Activated CD4-positive, alpha-beta T cell treated with anti-CD3 and anti-CD28 coated beads, Interleukin-2, amount 10 ng/mL, durations not matched to agents 24 days and 14 days (primary cell): ENCODE measurements at places on chromosomes 3 and 15. TPM values are rescaled to one million over a fixed set of nuclear protein-coding genes. Genes with fewer than 3 reads are reported as not detected.

DNA sequence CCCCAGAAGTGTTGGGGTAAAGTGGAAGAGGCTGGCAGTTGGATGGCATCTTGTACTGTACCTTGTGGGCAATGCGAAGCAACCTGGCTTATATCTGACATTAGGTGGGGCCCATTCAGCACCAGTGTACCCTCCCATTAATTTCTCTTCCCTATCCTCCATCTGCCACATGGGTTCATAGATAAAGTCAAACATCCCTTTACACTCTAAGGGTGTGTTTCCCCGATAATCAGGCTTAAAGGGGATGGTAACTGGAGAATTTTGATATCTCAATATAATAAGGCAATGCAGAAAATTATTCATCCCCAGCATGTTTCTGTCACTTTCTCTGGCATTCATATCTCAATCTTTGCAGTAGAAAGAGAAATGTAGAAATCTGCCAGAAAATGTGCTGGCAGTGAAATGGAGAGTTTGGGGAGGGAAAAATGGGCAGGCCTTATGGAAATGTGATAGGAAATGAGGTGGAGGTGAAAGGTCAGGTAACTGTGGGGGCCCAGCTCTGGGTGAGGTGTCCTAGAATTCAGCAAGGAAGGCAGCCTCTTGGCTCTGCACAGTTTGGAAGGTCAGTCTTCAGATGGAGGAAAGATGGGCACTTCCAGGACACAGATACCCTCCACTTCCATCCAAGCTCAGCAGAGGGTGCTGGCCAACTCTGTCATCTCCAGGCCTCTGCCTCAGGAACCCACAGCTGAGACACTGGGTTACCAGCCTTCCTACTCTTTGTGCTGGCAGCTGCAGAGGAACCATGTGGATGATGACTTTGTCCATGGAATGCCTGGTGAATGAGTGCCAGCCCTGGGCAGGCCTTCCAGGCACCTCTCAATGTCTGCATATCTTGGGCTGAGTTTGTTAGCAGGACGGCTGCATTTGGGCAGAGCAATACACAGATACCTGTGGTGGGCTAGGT, 325.9 kb upstream of the CTDSPL start:
- H3K4me1 ChIP-seq, result peaks cover 4% of the 10 kb centered on the region
- no peaks in the 10 kb centered on the region for H3K36me3 ChIP-seq
- H3K27ac ChIP-seq, result no peak overlapping the region
- no peaks in the 10 kb centered on the region for H3K27me3 ChIP-seq
- DNase-seq, result no peak

DNA sequence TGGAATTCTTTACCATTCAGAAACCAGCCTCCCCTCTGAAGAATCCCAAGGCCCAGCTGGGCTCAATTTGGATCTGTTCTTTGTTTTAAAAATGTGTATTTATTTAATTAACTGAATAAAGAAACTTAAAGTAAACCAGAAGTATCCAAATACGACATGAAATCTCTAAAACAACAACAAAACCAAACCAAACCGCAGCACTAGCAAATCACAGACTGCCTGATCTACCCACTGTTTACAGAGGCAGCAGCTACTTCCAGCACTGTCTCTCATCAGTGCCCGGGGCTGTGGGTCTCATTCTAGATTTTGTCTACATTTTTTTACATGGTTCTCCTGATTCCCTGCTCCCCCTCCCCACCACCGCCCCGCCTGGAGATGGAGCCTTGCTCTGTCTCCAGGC, 2.3 kb downstream of the FLNB start:
- no peaks in the 10 kb centered on the region for H3K27me3 ChIP-seq
- peak; percentile 61 for DNase-seq
- H3K27ac ChIP-seq, result no peak overlapping the region
- no peaks in the 10 kb centered on the region for H3K36me3 ChIP-seq
- peak overlapping the region; percentile 91 for H3K4me3 ChIP-seq

DNA sequence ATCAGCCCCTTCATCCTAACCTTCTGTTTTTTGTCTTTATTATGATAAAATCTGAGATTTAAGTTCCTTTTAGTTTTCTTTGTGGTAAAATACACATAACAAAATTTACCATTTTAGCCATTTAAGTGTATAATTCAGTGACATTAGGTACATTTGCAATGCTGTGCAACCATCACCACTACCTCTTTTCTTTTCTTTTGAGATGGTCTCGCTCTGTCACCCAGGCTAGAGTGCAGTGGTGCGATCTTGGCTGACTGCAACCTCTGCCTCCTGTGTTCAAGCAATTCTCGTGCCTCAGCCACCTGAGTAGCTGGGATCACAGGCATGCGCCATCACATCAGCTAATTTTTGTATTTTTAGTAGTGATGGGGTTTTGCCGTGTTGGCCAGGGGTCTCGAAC, 6.2 kb upstream of the RAB11A start:
- peaks cover 7% of the 10 kb centered on the region for H3K27me3 ChIP-seq
- H3K27ac ChIP-seq, result no peak overlapping the region
- no peak for DNase-seq
- peaks cover 7% of the 10 kb centered on the region for H3K4me1 ChIP-seq
- no peak overlapping the region for H3K4me3 ChIP-seq

DNA sequence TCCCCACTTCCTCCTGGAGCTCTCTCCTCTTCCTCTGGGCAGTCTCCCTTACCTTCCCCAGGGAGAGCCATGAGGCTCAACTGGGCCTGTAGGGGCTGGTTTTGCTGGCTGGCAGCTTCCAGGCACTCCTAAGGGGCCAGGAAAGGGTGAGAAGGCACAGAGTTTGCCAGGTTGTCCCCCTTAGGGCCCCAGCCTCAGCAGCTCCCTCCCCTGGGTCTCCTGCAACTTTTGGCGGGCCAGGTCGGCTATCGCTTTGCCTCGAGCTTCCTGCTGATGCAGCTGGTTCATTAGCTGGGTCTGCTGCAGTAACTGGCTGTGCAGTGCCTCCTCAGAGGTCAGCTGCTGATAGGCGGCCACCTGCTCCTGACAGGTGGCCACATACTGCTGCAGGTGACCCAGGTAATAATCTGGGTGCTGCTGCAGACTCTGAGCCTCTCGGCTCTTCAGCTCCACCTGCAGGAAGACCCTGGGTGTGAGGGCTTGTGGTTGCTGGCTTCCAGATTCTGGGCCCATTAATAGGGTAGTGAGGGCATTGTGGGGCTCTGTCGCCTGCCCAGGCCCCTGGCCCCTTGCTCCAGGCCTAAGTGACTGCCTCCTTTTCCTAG, 29.7 kb upstream of the OR4F6 start:
- peak; percentile 73 for DNase-seq
- no peaks in the 10 kb centered on the region for H3K27me3 ChIP-seq
- no peak overlapping the region for H3K27ac ChIP-seq

DNA sequence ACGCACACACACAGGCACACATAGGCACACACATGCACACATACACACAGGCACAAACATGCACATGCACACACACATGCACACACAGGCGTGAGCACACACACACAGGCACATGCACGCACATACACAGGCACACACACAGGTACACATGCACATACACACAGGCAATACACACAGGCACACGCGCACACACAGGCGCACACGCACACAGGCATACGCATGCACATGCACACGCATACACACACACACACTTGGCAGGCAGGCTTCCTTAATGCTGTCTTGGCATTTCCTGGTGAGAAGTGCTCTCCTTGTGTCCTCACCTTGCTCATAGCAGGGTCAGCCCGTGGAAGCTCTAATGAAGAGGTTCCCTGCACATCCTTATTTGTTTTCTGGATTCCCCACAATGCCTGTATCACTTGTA, 8.4 kb upstream of the SLCO2A1 start:
- no peak overlapping the region for H3K27ac ChIP-seq
- no peaks in the 10 kb centered on the region for H3K4me1 ChIP-seq
- H3K27me3 ChIP-seq, result peaks cover 4% of the 10 kb centered on the region

Gene NAALADL2
- total RNA-seq, result not detected in 2 replicates

Gene GOLGA6B
- total RNA-seq, result not detected in 2 replicates

- no peak for DNase-seq
- no peaks in the 10 kb centered on the region for H3K36me3 ChIP-seq
- no peak overlapping the region for H3K4me3 ChIP-seq
- H3K4me1 ChIP-seq, result no peaks in the 10 kb centered on the region
- H3K27ac ChIP-seq, result no peak overlapping the region
Observed at GRCh38 chr3:102933377-102933776, 498.6 kb downstream of the ZPLD1 start.

Gene SLC9A9
- total RNA-seq, result 1.1 and 1.3 TPM in 2 replicates

DNA sequence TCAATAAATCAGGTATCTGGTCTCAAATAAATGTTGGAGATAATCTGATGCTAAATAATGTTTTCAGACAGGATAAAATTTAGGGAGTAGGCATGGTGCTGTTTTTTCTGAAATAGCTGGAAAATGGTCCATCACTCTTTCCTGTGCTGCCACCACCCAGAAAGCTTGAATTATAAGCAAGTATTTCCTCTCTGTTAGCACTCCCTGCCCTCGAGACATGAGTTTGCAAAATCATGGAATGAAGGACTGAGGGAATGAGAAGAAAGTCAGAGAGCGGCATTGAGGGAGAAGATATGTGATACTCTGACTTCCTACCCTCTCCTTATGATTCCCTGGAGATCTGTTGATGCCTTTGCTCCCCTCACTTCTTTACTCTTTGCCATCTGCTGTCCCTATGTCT, 1095.7 kb downstream of the IGSF11 start:
- DNase-seq, result no peak
- no peaks in the 10 kb centered on the region for H3K27me3 ChIP-seq
- no peak overlapping the region for H3K4me3 ChIP-seq
- no peak overlapping the region for H3K27ac ChIP-seq

GRCh38 chr3:190696777-190697501, 165.6 kb downstream of the GMNC start:
- H3K4me1 ChIP-seq, result peaks cover 11% of the 10 kb centered on the region
- H3K27me3 ChIP-seq, result peaks cover 16% of the 10 kb centered on the region
- no peak overlapping the region for H3K4me3 ChIP-seq
- DNase-seq, result peak; percentile 63
- no peak overlapping the region for H3K27ac ChIP-seq

DNA sequence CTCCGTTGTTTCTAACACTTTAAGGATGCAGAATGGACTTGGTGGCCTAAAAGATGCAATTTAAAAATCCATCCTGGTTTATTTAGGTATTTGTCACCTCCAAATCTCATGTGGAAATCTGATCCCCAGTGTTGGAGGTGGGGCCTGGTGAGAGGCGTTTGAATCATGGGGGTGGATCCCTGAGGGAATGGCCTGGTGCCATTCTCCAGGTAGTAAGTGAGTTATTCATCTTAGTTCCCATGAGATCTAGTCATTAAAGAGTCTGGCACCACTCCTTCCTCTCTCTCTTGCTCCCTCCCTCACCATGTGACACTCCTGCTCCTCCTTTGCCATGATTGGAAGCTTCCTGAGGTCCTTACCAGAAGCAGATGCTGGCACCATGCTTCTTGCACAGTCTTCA, 339.1 kb downstream of the NTRK3 start:
- no peaks in the 10 kb centered on the region for H3K27me3 ChIP-seq
- no peak for DNase-seq
- H3K36me3 ChIP-seq, result no peaks in the 10 kb centered on the region

DNA sequence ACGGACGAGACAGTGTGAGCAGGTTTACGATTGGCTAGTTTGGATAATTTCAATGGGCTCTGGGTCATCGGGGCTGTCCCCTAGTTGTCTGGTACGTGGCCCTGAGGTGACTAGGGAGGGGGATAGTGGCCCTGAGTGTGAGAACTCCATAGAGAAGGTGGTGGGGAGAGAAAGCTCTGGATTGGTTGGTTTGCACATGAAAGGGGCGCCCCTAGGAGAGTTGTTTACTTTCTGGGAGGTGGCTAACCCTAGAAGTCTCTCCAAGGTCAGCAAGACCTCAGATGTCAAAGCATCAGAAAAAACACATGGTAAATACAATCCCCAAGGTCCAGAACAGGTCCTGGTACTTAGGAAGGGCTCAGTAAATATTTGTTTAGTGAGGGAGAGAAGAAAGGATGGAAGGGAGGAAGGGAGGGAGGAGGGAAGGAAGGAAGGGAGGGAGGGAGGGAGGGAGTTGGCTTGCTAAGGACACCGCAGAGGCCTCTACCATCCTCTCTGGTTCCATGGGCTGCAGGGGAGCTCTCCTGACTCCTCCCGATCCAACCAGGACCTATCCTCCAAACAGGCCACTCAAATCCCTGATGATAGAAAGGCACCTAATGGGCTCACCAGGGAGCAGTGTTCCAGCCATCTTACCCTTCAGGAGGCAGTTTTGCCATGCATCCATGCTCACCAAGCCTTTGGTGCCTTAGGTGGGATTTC, 3.0 kb upstream of the TRH start:
- no peak overlapping the region for H3K27ac ChIP-seq
- no peaks in the 10 kb centered on the region for H3K36me3 ChIP-seq
- H3K4me3 ChIP-seq, result no peak overlapping the region
- peaks cover 56% of the 10 kb centered on the region for H3K27me3 ChIP-seq
- no peak for DNase-seq

DNA sequence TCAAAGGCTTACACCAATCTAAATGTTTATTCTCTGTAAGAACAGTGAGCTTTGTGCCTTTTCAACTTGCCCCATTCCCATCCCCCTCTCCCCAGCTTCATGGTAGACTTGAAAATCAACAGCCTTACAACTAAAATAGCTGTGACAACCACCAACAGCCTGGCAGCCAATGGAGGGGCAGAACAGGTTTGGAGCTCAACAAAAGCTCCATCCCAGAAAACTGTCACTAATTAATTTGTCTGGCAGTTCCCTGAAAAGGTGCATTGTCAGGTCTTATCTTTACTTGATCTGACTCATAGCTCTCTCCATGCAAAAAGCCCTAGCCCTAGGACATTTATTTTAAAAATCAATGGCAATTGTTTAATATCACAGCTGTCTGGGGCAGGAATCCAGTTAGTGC, 22.6 kb downstream of the MTHFS start:
- DNase-seq, result no peak
- no peaks in the 10 kb centered on the region for H3K27me3 ChIP-seq
- no peak overlapping the region for H3K27ac ChIP-seq
- H3K4me1 ChIP-seq, result peaks cover 13% of the 10 kb centered on the region

Gene TGM4
- not detected in 2 replicates for total RNA-seq

Gene CCDC13
- total RNA-seq, result 0.16 TPM in 1 of 2 replicates, not detected in the other

Gene COL7A1
- total RNA-seq, result 0.56 and 0.62 TPM in 2 replicates

DNA sequence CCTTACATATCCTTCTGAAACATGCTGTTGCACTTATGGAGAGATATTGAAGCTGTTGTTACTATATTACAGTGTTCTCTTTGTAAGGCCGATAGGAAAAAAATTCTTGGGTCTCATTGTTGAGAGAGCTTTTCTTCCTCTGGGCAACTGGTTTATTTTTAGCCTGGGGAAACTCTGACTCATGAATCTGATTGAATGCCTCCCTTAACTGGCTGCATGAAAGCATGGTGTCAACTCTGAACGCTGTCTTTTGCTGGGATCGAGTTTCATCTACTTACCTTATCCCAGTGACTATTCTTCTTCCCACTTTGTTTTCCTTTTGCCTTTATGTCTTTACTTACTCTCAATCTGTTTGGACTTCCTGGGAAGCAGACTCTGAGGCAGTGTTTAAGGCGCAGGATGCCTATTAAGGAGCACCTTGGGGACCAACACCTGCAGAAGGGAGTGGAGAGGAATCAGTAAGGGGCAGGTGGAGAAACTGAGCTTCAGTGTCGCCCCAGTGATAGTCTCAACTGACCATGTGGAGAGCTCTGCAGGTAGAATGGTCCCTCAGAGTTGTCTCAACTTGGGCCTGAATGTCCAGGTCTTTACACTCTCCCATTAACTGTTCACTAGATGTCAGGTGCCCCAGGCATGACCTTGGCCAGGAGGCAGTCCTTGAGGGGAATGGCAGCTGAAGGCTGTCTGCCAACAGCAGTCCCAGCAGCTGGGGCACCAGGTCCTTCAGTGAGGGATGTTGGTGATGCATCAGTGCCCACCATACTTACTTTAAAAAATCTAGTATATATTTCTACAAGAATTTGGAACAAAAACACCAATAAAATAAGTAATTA, 88.9 kb upstream of the CCNL1 start:
- no peak overlapping the region for H3K27ac ChIP-seq
- DNase-seq, result no peak
- peaks cover 2% of the 10 kb centered on the region for H3K27me3 ChIP-seq
